ENCODE measurements at places on chromosomes 6 and 20. TPM values are rescaled to one million over a fixed set of nuclear protein-coding genes. Genes with fewer than 3 reads are reported as not detected.
A peak's percentile ranks its signal among the peaks of the same experiment; 100 is the strongest.

DDX43 gene
- 0.29 TPM for polyA plus RNA-seq

RAET1G gene
- 0.29 TPM for polyA plus RNA-seq

GCNT2 gene
- polyA plus RNA-seq, result 3.8 TPM

NOTCH4 gene
- polyA plus RNA-seq, result 25.7 TPM

DNA sequence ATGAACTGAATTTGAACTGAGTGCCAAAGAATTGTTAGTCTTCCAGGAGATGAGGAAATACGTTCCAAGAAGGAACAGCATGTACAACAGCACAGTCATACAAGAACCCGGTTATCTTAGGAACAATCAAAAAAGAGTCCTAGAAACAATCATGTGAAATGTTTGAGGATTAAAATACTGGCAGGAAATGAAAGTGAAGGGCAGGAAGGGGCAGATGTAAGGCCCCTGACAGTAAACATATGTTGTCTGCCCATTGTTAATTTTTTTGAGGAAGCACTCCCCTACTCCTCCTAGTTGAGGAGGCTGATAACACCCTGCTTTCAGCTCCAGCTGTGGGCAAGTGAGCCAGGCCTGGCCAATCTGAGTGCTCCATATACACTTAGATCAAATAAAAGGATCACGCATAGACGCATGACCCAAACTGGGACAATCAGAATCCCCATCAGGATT, 220.9 kb downstream of the HACE1 start:
- peak; percentile 34 for DNase-seq

All from muscle of back (tissue), 13 donors.